ENCODE measurements at places on chromosomes 1 and 21.

GRCh38 chr21:42760361-42760950 is 107.0 kb downstream of the PDE9A start:
- no peak for DNase-seq

DNA sequence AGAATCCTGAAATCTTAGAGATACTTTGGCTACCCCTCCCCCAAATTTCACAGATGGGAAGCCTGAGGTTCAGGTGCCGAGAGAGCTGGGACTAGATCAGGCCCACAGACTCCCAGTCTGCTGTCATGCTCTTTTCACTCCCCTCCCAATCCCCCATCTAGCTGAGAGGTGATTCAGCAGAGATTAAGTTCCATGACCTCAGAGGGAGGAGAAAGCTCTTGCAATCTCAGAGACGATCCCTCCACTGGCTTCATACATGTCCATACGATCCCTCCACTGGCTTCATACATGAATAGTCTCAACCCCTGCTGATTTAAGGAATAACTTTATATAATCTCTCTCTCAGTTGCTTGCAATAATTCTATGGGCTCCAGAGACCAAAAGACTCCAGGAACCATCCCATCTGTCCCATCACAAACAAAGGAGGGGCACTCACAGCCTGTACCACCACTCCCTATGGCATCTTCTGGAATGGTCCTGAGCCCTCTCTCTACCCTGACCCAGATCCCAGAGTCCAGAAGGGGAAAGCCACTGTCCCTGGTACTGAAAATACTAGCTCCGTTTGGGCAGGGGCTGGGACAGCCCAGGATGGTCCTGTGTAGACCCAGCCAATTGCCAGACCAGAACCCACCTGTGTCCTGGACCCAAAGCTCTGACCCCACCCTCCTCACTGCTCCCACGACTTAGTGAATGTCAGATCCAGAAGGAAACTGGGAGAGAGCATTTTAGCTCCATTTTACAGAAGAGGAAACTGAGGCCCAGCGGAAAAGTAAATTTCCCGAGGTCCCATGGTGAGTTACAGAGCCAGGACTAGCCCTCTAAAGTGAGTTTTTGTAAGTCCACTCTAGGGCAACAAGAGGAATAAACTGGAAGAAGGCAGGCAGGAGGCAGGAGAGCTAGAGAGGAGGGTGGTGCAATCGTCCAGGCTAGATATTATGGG is 27.1 kb downstream of the RIMS3 start:
- DNase-seq, result no peak

GRCh38 chr1:200304171-200304570 is 105.7 kb downstream of the ZNF281 start:
- DNase-seq, result no peak

GRCh38 chr1:31805318-31805717 is 10.5 kb downstream of the SPOCD1 start:
- DNase-seq, result no peak
